ENCODE measurements at places on chromosomes 2 and 18. TPM values are rescaled to one million over a fixed set of nuclear protein-coding genes. Genes with fewer than 3 reads are reported as not detected.

Gene ABCB11
- polyA plus RNA-seq = 0.03 TPM

DNA sequence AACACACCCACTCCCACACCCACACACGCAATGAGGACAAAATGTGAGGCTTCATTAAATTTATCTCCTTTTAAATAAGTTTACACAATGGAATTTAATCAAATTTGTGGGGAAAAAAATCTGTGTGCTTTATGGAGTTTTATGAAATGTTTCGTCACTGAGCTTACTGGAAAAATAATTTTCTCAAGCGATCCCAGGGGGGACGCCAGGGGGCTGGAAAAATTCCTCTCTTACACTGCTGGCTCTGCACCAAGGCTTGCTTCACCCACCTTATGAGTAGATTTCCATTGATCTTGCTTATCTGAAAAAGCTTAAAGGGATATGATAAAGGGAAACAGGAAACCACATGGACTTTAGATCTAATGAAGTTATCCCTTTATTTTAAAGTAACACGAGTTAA is 95.5 kb downstream of the CABYR start:
- no peak for DNase-seq

Gene MYO5B
- polyA plus RNA-seq = 6.9 TPM

DNA sequence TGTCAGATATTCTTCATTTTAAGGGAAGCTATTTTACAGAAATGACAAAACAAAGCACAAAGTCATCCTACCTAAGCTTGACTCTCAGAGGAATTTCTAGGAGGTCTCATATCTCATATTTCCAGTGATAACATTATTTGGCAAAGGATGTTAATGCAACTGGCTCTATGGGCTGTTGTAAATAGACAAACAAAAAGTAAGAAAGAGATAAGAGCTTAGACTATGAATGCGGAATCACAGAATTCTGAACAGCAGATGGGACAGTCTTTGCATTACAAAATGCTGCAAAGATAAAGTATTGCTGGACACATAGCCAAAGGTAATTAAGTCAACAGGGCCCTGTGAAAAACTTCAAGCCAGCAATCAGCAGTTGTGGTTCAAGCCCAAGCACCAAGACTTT is 23.9 kb downstream of the PIAS2 start:
- no peak for DNase-seq

- no peak for DNase-seq
Measured at GRCh38 chr2:99297994-99298393, 3.0 kb downstream of the LYG1 start.

GRCh38 chr2:48734576-48735303 is 20.8 kb downstream of the LHCGR start:
- DNase-seq = no peak

- DNase-seq = peak; percentile 13
Measured at GRCh38 chr18:56475250-56475649, 163.1 kb downstream of the TXNL1 start.

DNA sequence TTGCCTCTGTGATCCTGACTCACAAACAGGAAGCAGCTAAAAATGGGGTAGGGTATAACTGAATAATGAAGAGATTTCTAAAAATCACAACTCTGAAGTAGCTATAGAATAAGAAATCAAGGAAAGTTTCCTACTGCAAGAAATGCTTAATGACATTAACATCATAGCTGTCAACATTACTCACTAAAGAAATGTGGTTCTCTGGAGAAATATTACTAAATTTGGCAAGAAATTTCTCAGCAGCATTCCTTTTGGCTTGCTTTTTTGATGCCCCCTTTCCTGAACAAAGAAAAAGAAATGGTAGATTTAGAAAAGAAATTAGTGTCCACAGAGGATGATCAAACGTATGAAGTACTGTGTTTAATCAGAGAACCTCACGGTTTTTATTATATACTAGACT is 9.5 kb downstream of the PRKRA start:
- DNase-seq = no peak

DNA sequence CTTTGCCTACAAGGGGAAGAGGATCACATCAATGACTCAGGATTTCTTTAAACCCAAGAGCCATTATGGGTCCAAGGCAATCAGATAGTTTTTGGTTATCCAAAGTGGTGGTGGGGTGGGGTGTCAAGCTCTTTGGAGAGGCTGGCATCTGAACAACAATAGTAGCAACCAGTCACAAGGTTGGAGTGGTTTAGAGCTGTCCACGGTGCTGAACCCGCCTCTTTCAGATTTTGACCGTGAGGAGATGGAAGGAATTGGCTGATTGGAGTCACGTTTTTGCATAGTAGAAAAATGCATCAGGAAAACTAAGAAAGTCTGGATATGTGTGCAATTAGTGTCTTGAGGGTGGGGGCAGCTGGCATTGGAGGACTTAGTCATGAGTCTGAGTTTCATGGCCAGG is 159.9 kb downstream of the LOXHD1 start:
- no peak for DNase-seq

DNA sequence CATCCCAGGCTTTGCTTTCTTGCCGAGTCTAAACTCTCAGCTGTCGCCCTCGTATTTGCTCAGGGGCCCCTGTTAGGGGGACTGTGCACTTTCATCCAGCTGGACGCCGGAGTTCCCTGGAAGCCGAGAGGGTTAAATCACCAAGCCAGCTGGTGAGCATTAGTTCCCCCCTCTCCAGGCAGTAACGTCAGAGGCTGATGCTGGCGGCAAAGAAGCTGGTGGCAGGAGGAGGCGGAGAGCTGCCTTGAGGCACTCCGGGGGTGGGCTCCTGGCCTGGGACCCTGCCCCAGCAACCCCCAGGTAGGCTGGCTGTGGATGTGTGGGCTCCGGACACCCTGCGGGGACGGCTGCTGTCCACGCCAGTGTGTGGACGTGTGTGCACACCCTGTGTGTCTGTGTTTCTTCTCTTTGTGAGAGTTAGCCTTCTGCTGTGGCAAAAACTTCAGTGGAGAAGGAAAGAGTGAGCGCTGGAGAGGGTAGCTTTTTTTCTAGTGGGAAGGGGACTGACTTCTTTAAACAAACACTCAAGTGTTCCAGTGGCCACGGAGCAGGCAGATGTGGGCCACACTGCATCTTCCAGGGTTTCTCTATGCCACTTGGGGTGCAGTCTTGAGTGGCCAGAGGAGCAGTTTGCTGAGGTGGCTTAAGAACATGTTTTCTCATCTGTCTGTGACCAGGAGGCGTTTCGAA is 84.7 kb downstream of the GLI2 start:
- no peak for DNase-seq

Gene NPPC
- 0.12 TPM for polyA plus RNA-seq

DNA sequence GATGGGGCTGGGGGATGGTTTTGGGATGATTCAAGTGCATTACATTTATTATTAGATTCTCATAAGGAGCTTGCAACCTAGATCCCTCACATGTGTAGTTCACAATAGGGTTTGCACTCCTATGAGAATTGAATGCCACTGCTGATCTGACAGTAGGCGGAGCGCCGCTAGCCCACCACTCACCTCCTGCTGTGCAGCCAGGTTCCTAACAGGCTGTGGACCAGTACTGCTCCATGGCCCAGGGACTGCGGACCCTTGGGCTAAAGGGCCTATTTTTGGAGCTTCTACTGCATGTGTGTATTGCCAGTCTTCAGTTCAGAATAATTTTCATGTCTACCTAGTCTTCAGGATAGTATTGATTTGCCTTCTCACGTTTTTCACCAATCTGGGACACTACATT is 165.3 kb upstream of the TWIST2 start:
- no peak for DNase-seq

GRCh38 chr18:61245276-61245675 is 88.0 kb upstream of the CDH20 start:
- DNase-seq = no peak

Gene CCDC141
- polyA plus RNA-seq = not detected

DNA sequence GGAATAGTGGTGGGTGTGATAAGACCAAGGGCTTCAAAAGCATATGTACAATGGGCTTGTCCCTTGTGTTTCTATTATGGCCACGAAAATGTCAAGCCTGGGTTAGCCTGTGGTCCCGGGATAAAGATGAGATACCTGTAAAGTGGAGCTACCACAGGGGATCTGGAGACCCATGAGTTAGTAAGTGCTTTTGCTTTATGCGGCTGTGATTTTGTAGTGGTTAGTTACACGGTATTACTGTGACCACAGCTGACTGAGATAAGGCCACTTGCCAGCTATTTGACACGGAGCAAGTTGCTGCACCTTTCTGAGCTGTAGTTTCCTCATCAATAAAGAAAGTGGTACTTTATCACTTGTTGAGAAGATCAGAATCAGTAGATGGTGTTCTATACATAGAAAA is 99.3 kb downstream of the PRELID3A start:
- no peak for DNase-seq

DNA sequence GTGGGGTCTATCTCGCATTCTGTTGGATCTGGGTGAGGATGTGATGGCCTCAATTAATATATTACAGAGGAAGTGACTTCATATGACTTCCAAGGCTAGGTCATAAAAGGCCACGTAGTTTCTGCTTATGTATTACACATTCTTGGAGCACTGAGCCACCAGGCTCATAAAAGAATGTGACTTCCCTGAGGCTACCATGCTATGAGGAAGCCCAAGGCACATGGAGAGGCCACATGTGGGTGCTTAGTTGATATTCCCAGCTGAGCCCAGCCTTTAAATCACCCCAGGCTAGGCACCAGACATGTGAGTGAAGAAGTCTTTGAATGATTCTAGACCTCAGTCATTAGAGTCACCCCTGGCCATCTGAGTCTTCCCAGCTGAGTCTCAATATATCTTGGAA is 13.3 kb upstream of the REEP1 start:
- no peak for DNase-seq

DNA sequence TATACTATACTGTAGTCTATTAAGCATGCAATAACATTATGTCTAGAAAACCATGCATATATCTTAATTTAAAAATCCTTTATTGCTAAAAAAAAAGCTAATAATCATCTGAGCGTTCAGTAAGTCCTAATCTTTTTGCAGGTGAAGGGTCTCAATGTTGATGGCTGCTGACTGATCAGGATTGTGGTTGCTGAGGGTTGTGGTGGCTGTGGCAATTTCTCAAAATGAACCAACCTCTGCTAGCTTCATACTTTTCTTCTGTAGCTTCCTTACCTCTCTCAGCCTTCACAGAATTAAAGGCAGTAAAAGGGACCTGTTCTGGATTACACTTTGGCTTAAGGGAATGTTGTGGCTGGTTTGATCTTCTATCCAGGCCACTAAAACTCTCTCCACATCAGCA is 235.8 kb downstream of the NBAS start:
- DNase-seq = no peak

DNA sequence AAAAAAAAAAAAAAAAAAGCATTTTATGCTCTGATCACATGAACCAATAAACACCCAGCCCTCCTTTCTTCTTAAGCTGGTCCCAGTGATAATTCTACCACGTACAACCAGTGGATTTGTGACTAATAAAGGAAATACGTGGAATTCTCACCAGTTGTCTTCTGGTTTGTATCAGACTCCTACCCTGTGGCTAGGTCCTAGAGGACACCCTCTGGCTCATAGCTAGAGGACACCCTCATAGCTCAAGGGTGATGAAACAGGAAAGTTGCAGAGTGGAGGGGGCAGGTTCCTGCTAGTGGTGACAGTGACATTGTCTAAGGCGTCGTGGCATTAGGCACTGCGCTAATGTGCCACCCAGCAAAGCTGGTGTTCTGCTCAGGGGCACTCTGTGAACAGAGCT is 167.8 kb downstream of the BCL11A start:
- no peak for DNase-seq

Gene CD302
- polyA plus RNA-seq = 2.9 TPM

DNA sequence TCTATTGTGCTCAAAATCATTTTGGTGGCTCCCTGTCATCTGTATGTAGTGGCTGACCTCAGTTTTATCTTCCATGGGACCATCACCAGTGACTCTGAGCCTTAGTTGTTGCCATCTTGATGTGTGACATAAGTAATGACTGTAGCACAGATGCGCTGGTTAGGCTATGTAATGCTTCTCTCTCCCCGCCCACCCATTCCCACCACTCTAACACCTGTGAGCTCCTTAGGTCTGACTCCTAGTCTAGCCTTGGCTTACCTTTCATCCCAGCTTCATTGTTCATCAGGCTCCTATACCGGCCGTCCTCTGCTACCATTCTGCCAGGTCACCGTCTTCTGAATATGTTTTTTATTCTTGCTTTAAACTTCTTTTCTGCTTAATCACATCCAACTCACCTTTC is 17.2 kb downstream of the MYO1B start:
- no peak for DNase-seq

Gene CPS1
- polyA plus RNA-seq = 16.1 TPM

DNA sequence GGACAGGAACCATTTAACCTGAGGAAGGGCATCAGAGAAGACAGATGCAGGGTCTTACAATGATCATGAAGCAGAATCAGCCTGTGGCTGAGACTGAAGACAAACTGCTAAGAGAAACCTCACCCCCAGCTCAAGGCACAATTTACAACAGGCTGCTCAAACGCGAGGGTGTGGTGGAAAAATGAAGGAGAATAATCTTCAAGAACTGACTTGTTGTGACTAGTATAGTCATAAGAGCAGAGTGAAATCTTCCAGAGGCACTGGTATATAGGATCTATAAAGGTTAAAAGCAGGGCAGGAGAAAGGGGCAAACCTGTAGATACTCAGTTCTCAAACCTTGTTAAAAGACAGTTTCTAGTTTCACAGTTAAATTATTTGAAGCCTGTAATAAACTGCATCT is 1155.8 kb upstream of the TMEFF2 start:
- DNase-seq = no peak

DNA sequence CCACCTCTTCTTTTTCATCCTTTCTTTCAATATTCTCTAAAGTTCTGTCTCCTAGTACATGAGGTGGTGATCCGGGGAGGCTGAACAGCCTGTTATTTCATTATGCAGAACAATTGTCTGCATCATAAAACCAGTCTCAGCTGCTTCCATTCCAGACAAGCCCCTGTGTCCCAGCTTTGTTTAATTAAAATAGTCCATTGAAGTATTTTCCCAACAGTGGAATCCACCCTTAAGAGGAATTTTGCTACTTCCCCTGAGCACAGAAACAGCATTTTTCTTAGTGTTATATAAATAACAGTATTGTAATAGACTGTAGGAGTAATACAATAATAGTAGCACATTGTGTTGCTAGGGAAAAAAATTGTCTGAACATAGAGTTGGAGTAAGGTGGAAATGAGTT is 395.4 kb upstream of the TCF4 start:
- DNase-seq = no peak

- no peak for DNase-seq
Measured at GRCh38 chr2:228653884-228654283, 472.4 kb upstream of the SPHKAP start.

Gene VWA3B
- not detected for polyA plus RNA-seq

- DNase-seq = no peak
Measured at GRCh38 chr18:37554399-37554787, 11.2 kb downstream of the CELF4 start.
